ENCODE measurements at places on chromosomes 4 and X.

GRCh38 chr4:75496406-75496805, 17.8 kb downstream of the RCHY1 start:
- no peak for DNase-seq

- DNase-seq, result no peak
These were observed 127.3 kb downstream of the AFAP1 start for GRCh38 chr4:7812231-7812857.

DNA sequence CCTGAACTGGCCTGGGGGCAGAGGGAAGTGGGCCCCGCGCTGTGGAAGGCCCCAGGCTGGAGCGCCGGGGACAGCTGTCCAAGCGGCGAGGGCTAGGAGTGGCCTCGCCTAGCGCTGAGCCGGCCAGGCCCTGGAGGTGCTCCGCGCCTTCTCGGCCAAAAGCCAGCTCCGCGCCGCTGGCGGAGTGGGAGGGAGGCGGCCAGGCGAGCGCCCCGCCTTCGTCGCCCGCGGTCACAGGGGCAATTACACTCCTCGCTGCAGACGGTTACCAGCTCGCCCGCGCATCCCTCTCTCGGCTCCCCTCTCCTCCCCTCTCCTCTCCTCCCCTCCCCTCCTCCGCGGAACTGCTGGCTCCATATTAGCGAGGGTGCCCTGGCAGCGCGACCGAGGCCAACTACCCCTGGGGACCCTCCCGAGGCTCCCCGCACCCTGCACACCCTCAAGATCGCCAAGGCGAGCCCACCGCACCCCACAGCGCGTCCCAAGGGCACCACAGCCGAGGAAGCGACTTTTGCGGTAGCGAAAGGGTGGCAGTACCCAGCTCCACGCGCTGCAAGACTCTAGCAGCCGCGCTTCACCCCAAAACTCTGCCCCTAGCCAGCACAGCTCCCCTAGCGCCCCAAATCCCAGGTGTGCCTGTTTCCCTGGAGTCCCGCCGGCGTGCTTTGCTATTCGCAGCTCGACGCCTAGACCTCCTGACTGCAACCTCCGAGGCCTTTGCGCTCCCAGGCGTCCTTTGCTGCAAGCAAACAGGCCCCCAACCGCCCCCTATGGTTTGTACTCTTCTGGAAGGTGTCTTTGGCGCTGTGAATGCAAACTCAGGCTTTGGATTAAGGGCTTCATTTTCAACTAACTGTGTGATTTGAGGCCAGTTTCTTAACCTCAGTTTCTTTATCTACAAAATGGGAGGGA, 91.4 kb downstream of the BCOR start:
- no peak for DNase-seq

GRCh38 chr4:174853629-174854028, 24.6 kb upstream of the GLRA3 start:
- DNase-seq, result no peak

GRCh38 chr4:154314248-154314647, 177.4 kb downstream of the DCHS2 start:
- DNase-seq, result no peak

GRCh38 chr4:179836179-179837075, 2394.2 kb upstream of the AGA start:
- DNase-seq, result no peak

DNA sequence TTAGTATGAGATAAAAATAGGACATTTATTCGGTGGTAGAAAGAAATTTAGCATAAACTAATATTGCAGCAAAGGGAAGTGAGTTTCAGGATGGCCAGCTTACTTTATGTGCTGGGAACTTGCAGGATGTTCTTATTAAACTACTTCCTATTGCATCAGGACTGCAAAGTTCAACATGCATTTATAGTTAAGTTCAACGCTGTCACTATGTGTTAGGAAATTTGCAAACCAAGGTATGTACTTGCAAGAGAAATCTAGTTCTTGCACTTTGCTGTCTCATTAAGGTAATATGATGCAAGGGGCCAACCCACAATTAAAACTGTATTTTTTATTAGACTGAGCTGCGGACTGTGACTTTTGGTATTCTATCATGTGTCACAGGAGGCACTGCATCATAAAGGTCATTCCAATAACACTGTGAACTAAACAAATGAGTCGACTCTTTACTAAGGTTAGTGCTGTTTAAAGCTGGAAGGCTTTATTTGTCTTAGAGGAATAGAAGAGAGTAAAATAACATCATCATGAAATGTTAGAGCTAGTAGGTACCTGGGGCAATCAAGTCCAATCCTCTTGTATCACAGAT, 1525.7 kb upstream of the TENM3 start:
- no peak for DNase-seq

- no peak for DNase-seq
These were observed 346.8 kb downstream of the SPOCK3 start for GRCh38 chr4:166887457-166887856.

DNA sequence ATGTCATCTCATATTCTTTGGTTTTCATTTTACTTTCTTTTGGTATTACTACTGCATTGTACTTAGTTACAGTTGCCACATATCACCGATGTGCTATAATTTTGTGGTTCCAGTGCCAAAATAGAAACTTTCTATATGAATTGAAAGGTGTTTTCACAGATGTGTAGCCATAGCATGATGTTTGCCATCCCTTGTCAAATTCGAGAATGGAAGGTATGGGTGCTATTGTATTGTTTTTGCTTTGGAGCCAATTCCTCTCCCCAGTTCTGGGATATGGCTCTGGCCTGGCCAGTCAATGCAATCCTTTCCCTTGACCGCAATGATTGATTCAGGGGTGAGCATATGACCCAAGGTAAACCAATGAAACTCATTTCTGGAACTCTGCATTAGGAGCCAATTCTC, 86.2 kb upstream of the RPS6KA3 start:
- no peak for DNase-seq

DNA sequence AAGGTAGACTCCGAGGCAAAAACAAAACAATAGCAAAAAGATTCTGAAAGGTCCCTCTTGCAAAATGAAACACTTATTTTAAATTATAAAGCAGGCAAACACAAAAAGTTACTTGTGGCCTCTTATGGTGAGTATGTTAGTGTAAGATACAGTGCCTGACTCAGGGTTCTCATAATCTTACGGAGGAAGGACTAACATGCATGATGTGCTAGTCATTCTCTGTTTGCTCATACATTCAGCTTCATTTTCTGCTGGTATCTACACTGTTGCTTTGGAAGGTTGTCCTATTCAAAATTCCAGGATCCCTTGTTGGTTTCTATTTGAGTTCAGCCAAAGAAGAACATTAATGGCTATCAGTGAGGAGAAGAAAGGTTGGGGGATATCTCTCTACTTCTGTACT, 249.1 kb upstream of the FAM47A start:
- DNase-seq, result no peak

DNA sequence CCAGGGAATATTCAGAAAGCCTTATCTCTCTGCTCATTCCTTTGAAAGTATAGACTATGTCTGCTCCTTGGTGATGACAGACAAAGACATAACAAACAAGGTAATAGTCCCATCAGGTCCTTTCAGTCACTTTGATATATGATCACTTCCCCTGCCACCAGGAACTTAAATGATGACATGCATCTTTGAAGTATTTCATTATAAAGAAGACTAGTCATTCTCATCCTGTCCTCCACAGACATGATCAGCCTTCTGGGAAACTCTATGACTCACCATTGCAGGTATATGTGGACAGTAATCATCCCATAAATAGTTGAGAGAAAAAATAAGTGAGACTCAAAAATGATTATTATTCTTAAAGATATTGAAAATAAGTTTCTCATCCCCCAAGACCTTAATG, 117.5 kb upstream of the VCX2 start:
- DNase-seq, result no peak

DNA sequence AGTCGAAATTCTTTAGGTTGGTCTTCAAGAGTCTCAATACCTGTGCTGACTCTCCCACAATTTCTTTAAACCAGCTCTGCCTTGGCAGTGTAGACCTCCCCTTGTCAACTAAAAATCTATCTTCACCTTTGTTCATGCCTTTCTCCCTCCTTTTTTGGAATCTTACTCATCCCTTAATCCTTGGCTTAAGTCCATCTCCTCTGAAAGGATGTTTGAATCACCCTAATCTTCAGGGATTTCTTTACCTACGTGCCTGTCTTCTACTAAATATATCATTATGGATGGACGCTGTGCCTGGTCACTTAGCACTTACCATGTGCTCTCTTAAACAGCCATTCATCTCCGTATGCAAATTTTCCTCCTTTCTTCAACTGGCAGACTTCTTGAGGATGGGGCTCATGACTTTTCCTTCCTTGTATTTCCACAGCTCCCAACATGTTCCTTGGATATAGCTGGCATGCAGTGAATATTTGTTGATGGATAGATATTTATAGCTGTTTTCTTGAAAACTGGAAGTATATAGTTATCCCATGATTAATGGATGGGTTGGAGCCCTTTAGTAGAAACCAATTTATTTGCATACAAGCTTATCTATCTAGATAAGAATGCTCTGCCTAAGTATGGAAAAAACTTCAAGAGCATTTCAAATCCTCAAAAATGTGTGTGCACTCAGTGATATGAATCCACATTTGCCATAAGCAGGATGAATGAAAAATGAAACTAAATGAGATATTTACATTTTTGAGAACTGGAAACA, 166.6 kb downstream of the SPRY1 start:
- no peak for DNase-seq

DNA sequence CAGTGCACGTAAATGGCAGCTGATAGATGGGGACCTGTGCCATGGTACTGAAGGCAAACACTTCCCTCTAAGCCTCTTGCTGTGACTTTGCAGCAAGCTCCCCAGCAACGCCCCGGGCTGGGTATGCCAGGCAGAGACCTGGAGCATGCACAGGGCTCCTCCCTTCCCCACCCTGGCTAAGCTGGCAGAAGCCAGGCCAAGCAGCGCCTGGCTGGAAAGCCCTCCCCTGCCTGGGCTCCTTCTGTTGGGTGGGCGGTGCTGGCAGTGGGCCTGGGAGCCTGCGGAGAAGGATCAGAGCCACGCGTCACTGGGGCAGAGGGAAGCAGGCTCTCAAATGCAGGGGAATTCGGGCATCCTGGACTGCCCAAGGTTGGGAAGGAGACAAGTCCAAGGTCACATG, 3.6 kb downstream of the ATP2B3 start:
- DNase-seq, result no peak

DNA sequence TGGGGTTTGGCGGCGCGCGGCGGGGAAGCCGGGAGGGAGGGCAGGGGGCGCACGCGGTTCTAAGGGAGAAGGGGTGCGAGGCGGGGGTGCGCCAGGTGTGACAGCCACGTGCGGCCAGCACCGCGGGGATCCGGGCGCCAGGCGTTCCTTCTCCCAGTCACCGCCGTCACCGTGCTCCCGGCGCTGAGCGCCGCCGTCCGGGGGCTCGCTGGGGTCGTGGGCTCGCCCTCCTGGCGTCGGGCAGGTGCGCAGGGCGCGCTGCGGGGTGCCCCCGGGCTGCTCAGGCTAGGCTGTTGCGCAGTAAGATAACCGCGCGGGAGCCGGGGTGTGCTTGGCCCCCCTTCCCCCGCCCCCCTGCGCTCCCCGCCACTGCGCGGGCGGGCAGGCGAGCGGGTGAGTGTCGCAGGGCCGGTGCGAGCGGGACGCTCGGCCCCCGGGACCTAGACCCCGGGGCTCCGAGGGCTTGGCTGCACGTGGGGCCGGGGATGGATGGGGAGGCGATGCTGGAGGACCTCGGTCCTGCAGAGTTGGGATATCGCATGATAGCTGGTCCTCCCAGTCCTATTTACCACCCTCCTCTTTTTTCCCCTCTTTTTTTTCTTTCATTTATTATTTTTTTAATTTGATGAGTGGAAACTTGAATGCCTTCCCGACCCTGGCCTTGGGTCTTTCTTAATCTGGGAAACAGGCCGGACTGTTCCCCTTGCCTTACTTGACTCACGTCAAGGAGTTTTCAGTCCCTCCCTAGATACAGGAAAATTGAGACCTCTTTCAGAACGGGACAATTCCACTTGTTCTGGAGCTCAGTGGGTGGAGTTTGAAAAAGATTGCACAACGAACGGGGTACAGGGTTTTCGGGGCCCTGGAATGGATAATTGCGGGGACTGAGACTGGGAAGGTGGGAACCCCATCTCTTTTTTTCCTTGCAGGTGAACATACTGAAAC, 797 bp downstream of the TXLNG start:
- peak; percentile 29 for DNase-seq

- no peak for DNase-seq
These were observed 18.5 kb upstream of the CXCL3 start for GRCh38 chr4:74056858-74057562.

GRCh38 chrX:73562458-73562857, 539 bp upstream of the CHIC1 start:
- DNase-seq, result no peak

- no peak for DNase-seq
These were observed 43.9 kb upstream of the PPP2R2C start for GRCh38 chr4:6516281-6516680.

- peak; percentile 3 for DNase-seq
These were observed 2.5 kb downstream of the CPEB2 start for GRCh38 chr4:15004739-15005301.

DNA sequence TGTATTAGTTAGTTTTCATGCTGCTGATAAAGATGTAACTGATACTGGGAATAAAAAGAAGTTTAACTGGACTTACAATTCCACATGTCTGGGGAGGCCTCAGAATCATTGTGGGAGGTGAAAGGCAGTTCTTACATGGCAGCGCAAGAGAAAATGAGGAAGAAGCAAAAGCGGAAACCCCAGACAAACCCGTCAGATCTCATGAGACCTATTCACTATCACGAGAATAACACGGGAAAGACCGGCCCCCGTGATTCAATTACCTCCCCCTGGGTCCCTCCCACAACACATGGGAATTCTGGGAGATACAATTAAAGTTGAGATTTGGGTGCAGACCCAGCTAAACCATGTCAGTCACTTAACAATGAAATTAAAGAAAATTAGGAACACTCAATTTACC, 499.1 kb downstream of the FSTL5 start:
- DNase-seq, result no peak
